Left lung (tissue), 14 donors: ENCODE measurements at places on chromosomes 6 and 20. TPM values are rescaled to one million over a fixed set of nuclear protein-coding genes. Genes with fewer than 3 reads are reported as not detected.

The DEFB132 gene
- polyA plus RNA-seq: not detected

The AIF1 gene
- 19.8 TPM for polyA plus RNA-seq

The ADGRF4 gene
- polyA plus RNA-seq: 0.33 TPM

The PI3 gene
- not detected for polyA plus RNA-seq

The HAO1 gene
- polyA plus RNA-seq: not detected

The CTNNBL1 gene
- polyA plus RNA-seq: 63.6 TPM

The ROMO1 gene
- 49.6 TPM for polyA plus RNA-seq

The LINC00237 gene
- polyA plus RNA-seq: not detected

The TRIM39 gene
- polyA plus RNA-seq: 11.8 TPM

The PLEKHG1 gene
- polyA plus RNA-seq: 30.8 TPM

The HLA-DOA gene
- 2.8 TPM for polyA plus RNA-seq

The CALHM4 gene
- not detected for polyA plus RNA-seq

The PPP1R16B gene
- 6.8 TPM for polyA plus RNA-seq

The GGTLC1 gene
- 2.0 TPM for polyA plus RNA-seq

The PRPH2 gene
- polyA plus RNA-seq: 4.1 TPM

The ANGPT4 gene
- polyA plus RNA-seq: 0.06 TPM

The MRS2 gene
- 32.5 TPM for polyA plus RNA-seq

The SRSF12 gene
- 12.5 TPM for polyA plus RNA-seq

The IMPG1 gene
- 1.4 TPM for polyA plus RNA-seq

The LRRC73 gene
- polyA plus RNA-seq: 0.30 TPM

The FAM209B gene
- not detected for polyA plus RNA-seq

The TFAP2D gene
- polyA plus RNA-seq: not detected

The ALDH5A1 gene
- polyA plus RNA-seq: 11.6 TPM

The VIP gene
- 2.9 TPM for polyA plus RNA-seq

The SIM1 gene
- 0.32 TPM for polyA plus RNA-seq

The F13A1 gene
- 32.7 TPM for polyA plus RNA-seq

The ECT2L gene
- polyA plus RNA-seq: 0.63 TPM

The LCA5 gene
- 18.7 TPM for polyA plus RNA-seq

The ZNF831 gene
- 0.21 TPM for polyA plus RNA-seq

The EYA2 gene
- 0.87 TPM for polyA plus RNA-seq

The NUDT3 gene
- 10.5 TPM for polyA plus RNA-seq

The NRN1 gene
- 9.6 TPM for polyA plus RNA-seq

The NOX3 gene
- polyA plus RNA-seq: not detected

The EFHC1 gene
- 49.4 TPM for polyA plus RNA-seq

The ULBP3 gene
- 8.6 TPM for polyA plus RNA-seq

The MAN1A1 gene
- polyA plus RNA-seq: 58.4 TPM

The PLAGL1 gene
- 160 TPM for polyA plus RNA-seq

The RAB44 gene
- 0.11 TPM for polyA plus RNA-seq

The TP53TG5 gene
- polyA plus RNA-seq: 1.00 TPM

The OR2B6 gene
- 0.49 TPM for polyA plus RNA-seq

The PXDC1 gene
- 16.7 TPM for polyA plus RNA-seq

The EFCAB8 gene
- polyA plus RNA-seq: not detected
